ENCODE measurements at places on chromosomes 3 and 15. TPM values are rescaled to one million over a fixed set of nuclear protein-coding genes. Genes with fewer than 3 reads are reported as not detected.

ITIH3 gene
- total RNA-seq: not detected

GPR156 gene
- total RNA-seq: 9.1 TPM

P3H2 gene
- total RNA-seq: 4.7 TPM

PARL gene
- total RNA-seq: 21.6 TPM

GOLGA8G gene
- total RNA-seq: not detected

UNC45A gene
- 62.6 TPM for total RNA-seq

P2RY1 gene
- total RNA-seq: 8.8 TPM

KNG1 gene
- not detected for total RNA-seq

TERC gene
- 57.6 TPM for total RNA-seq

TMEM212 gene
- not detected for total RNA-seq

PCLAF gene
- 5.9 TPM for total RNA-seq

MNS1 gene
- 2.8 TPM for total RNA-seq

ZNF860 gene
- total RNA-seq: 5.3 TPM

SI gene
- total RNA-seq: not detected

ROPN1 gene
- not detected for total RNA-seq

RFTN1 gene
- total RNA-seq: 7.5 TPM

GP5 gene
- total RNA-seq: not detected

TMEM40 gene
- not detected for total RNA-seq

POLQ gene
- 3.8 TPM for total RNA-seq

OXTR gene
- 2.5 TPM for total RNA-seq

XCR1 gene
- total RNA-seq: not detected

VPS13C gene
- 245 TPM for total RNA-seq

GALNT15 gene
- 5.0 TPM for total RNA-seq

HTR3E gene
- not detected for total RNA-seq

FBXO40 gene
- total RNA-seq: not detected

BSN gene
- 23.5 TPM for total RNA-seq

UBA3 gene
- total RNA-seq: 115 TPM

NOX5 gene
- 0.63 TPM for total RNA-seq

CCDC39 gene
- 0.63 TPM for total RNA-seq

IGSF10 gene
- total RNA-seq: 1.9 TPM

FILIP1L gene
- 1.3 TPM for total RNA-seq

IL17RE gene
- 0.31 TPM for total RNA-seq

SRP14 gene
- total RNA-seq: 90.5 TPM

CRABP1 gene
- total RNA-seq: 5.3 TPM

C3orf49 gene
- not detected for total RNA-seq

FBXW12 gene
- 2.8 TPM for total RNA-seq

LIPH gene
- not detected for total RNA-seq

UROC1 gene
- not detected for total RNA-seq

SLC38A3 gene
- total RNA-seq: 8.1 TPM

EPHB3 gene
- 5.3 TPM for total RNA-seq

C3orf22 gene
- total RNA-seq: not detected

PPM1L gene
- total RNA-seq: 106 TPM

NEK11 gene
- total RNA-seq: 31.3 TPM

All from parietal lobe (tissue), 2 donors.